ENCODE measurements at places on chromosomes 12 and 14.

GRCh38 chr14:101475456-101476257 lies 85.6 kb upstream of the DIO3 start:
- no peak for DNase-seq

DNA sequence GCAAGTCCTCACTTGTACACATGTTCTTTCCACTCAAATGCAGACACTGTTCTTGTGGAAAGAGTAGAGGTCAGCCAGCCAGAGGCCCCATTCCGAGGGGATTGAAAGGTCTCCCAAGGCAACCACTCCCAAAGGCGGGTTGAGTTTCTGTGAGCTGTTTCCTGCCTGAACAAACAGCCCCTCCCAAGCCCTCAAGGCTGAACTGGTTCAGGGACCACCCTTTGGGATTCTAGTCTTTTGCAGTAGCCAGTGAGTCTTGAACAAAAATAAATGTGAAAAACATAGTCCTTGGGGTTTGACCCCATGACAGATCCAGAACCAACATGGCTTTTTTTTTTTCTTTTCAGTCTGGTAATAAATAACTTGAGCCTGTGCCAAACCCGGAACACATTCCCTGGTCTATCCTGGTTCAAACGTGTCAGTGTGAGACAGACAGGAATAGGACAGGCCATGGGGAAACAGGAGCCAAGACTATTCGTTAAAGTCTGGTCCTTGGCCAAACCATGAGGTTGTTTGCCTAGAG lies 17.6 kb upstream of the STK38L start:
- no peak for DNase-seq

GRCh38 chr14:105139212-105139825 lies 29.3 kb downstream of the JAG2 start:
- DNase-seq, result no peak

- no peak for DNase-seq
These were observed 109.0 kb upstream of the TMPO start for GRCh38 chr12:98406378-98406777.

DNA sequence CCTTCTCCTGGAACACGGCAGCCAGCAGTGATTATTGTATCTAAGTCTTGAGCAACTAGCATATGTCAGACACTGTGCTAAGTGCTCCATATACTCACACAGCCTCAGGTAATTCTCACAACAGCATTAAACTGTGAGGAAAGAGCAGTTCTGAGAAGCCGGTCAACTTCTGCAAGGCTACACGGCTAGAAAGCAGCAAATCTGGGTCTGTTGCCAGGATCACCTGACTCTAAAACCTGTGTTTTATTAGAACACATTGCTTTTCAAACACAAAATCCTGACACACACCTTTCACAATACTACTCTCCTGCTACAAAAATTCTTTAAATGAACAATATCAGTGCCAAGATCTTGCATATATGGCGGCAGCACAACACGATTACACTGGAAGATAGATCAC lies 49.8 kb upstream of the CRACR2A start:
- no peak for DNase-seq
